ENCODE measurements at places on chromosomes 11 and 22.

- DNase-seq, result peak; percentile 90
These were observed 1.8 kb upstream of the DUSP8 start for GRCh38 chr11:1573903-1574237.

DNA sequence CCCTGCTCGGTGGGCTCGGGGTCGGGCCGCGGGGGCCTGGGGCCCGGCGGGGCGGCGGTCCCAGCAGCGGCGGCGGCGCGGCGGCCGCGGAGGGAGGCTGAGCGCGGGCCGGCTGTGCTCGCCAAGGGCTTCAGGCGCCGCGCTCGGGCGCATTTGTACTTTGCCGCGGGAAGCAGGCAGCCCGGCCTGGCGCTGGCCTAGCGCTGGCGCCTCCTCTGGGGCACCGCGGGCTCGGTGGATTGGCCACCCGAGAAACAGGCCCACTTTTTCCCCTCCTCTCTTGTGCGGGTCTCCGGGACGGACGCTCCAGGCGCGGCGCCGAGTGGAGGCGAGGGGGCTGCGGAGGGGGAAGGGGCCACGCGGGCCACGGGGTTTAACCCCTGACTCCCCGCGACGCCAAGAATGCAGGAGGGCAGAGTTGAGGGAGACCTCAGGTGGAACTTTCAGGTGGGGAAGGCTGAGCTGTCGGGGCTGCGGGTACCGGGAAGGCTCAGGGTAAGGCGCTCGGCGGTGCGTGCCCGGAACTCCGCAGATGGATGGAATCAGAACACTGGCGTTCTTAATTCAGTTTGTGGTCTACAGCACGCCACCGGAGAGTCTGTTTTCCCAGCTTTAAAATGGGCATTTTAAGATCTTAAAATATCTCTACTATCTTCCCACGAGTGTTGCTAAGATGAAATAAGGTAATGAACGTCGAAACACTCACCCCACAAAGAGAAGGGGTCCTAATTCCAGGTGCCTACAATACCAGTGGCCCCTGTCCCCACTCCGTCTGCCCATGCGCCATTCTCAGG is at the start of gene CHRDL2:
Gene CHRDL2 (minus strand): TSS at position 126 of the 794 bp plus-strand sequence. CDS start 538 bp downstream, outside the sequence.
- DNase-seq, result no peak

DNA sequence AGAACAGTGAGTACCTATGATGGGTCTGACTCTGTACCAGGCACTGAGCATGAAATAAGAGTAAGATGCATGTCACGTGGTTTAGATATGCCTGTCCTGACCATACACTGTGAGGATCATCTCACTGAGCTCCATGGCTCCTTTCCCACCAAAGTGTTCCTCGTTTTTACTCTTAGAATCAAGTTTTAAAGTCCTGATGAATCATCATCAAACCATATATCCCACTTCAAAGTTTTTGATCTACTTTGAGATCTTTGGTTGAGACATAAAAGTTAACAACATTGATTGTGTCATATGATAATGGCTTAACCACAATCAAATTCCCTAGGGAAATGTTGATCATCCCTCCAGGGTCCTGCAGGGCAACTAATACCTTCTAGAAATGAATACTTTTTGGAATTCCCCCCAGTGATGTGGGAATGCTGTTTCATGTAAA is 12.8 kb downstream of the ETS1 start:
- no peak for DNase-seq

DNA sequence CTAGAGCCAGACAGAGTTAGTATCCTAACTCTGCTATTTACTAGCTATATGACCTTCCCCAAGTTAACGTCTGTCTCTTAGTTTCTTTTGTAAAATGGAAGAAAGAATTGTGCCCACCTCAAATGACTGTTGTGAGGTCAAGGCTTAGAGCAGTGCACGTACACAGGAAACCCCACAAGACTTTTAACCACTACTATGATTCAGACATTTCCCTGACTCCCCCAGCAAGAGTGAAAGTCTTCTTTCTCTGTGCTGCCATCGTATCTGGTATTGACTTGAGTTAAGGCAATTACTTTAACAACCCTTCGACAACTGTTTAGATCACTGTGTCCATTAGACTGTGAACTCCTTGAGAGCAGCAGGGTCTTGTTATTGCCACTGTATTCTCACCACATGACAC is 2.6 kb upstream of the OR52W1 start:
- no peak for DNase-seq

DNA sequence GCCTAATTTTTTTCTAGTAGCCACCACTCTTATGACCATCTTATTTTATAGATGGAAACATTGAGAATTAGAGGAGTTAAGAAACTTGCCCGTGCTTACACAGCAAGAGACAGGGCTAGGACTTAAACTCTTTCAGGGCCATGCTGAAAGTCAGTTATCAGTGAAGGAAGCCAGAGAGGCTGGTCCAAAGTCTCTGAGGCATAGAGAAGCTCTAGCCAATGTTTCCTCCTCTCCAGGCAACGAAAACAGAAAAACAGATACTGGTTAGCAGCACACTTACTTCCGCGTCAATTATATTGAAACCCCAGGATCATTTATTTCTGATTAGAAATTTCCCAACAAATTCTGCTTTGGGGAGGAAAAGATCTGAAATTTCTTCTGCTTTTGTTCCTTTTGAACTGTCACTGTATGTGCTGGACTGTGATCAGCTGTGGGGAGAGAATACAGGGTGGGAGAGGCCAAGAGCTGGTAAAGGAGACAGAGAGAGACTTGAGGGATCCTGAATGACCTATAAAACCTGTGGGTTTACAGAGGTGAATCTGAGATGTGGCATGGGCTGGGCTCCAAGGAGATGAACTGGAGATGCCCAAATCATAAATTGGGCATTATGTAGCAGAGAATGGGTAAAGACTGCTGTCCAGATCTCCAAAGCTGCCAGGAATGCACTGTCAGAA is 37.5 kb upstream of the CAPRIN1 start:
- DNase-seq, result no peak

DNA sequence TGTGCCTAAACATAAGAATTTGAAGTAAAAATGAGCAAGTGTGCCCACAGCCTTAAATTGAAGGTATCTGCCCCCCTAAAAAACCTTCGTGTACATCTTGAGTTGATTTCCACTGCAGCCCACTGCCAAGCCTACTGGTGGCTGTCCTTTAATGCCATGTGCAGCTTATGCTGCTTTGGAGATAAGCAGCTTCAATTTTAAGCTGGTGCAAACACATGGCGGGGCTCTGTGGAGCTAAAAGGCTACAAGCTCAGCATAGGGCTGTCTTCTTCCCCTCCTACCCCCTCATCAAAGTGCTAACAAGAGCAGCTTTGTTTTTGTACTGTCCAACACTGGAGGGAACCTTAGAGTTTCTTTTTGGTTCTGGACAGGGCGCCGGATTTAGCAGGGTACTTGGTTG is 128.5 kb upstream of the LMO1 start:
- DNase-seq, result no peak

DNA sequence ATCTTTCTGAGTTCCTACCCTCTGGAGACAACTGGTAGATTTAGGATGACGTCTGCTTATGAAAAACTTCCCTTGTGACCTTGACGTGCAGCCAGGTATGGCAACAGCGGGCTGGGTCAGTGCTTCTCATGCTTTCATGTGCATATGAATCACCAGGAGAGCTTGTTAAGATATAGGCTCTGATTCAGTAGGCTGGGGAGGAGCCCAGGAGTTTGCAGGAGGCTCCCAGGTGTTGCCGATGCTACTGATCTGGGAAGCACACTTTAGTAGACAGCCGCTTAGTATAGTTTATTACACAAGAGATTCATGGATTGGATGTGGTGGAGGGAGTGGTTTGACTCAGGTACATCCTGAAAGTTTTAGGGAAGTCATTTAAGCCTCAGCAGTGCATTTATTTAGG is 23.8 kb downstream of the DIXDC1 start:
- DNase-seq, result peak; percentile 57

DNA sequence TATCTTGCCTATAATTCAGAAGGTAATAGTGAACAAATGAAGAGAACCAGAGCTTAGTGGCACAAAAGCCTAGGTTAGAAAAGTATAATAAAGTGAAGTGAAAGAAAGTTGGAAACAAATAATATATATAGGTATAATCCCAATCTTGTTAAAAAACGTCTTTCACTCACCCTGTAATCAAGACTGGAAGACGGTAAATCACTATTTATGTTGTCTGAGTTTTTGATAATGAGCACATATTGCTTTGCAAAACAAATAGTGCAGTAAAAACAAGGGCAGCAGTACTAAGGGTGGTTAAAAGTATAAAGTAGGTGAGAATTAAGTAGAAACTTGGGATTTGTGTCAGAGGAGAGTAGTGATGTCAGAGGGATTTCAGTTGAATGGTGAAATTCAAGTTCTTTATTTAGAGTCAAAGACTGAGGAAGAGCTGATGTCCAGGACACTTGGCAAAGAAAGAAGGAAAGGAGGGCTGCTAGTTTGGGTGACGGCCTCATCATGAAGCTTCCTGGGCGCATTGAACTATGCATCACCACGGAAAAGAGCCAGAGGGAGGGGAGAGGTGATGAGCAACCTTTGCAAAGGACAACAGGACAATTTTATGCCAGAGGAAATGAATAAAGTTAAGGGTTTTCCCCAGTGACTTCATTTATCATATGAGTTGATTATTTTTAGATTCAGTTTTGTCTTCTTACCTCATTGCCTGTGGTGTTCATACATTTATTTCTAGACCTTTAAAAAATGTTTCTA is 11.4 kb downstream of the NCAM1 start:
- no peak for DNase-seq

- no peak for DNase-seq
These were observed 220.5 kb upstream of the CADM1 start for GRCh38 chr11:115724666-115725065.
